ENCODE measurements at places on chromosomes 5 and 9.

- DNase-seq: no peak
Observed at GRCh38 chr9:672851-673250, 168.6 kb upstream of the DMRT1 start.

DNA sequence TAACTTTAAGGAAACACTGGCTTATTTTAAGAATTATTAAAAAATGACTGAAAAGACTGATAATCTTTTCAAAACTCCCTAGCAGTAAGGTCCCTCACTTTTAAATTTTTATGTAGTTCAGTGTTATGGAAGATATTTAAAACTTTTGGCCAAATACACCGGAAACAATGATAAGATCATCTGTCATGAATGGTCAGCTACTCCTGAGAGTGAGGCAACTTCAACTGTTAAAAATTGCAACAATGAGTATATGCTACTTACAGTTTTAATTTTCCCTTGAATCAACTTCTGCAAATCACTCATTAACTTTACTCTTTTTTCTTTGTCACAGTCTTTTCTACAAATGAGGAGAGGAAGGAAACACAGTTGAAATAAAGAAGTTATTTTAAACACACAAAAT, 10.8 kb downstream of the PUM3 start:
- DNase-seq: no peak

DNA sequence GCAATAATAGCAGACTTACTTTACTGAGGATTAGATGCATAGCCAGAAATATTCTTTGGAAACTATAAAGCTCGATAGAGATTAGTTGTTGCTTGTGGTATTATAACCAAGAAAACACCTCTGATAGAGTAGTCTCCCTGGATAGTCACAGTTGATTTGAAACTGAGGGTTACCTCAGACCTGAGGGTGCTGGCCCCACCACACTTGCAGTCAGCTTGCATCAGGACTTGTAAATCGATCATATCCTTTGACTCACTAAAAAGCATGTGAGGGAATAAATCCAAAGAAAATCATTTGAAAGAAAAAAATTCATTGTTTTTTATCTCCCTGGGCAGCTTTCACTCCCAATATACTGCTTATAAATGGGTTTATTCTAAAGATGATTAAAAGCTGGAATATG, 39.4 kb downstream of the GALNT12 start:
- no peak for DNase-seq

DNA sequence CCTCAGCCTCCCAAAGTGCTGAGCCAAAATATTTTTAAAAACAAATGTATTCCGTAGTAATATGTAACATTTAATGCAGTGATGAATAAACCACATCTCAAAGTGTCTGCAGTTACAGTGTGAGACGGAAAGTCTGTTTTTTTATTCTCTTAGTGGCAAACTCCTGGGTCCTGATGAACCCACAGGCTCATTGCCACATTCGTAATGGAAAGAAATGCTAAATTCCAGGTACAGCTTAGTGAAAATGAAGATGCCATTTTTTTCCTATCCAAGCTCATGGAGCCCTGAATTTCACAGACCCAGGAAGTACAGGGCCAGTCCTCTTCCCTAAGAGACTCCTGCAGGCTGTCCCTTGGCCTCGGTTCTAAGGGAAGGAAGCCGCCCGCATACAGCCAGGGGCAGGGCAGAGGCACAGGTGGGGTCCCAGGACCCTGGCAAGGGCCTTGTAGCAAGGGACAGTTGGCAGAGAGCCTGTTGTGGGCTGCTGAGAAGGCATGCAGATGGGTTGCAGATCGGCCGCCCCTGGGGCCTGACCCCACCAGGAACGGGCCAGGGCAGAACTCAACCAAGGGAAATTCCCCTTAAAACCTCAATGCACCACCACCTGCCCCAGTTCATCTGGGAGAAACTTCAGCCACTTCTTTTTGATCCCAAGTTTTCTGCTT, 36.2 kb downstream of the IPPK start:
- no peak for DNase-seq

- DNase-seq: no peak
Observed at GRCh38 chr9:126516936-126517832, 96.5 kb upstream of the LMX1B start.

DNA sequence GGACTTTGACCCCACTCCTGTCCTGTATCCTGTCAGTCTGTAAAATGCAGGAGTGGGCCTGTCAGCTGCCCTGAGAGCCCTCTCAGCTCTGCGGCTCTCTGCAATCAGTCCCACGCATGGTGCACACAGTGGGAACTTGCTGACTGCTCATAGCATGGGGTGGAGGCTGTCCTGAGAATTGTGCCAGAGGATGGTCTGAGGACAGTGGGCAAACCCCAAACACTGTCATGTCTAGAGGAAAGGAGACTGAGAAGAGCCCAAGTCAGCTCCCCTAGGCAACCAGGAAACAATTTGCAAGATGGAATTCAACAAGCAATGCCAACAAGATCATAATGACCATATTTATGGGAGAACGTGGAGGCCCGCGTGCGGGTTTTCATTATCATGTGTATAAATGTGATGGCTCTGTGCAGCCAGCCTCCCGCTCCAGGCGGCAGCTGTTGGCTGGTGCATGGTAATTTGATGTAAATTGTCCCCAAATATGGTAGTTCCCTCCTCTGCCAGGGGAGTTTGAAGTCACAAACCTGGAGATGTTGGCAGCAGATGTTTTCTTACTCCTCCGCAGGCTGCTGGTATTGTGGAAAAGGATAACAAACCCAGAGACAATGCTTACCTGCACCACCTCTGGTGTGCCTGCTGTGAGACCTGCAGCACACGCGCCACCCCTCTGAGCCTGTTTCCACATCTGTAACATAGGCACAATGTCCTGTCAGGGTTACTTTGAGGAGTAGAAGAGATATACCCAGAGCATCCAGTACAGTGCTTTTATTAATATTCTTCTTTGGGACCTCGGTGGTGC, 39.8 kb upstream of the ALDH1B1 start:
- DNase-seq: no peak

DNA sequence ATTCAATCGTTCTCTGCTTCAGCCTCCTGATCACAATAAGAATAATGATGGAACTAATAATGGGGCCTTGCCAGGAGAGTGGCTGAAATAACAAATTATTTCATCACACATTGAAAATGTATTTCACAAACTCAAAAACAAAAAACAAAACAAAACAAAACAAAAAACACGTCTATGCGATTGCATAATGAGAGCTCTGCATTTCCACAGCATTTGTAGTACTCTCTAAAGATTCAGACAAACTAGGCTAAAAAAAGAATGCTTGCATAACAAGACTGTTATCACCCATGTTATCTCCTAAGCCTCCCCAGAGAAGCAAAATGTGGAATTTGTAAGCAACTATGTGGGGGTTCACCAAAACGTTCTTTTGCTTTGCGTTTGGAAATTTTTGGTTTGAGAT, 48.1 kb downstream of the PRELID2 start:
- no peak for DNase-seq

DNA sequence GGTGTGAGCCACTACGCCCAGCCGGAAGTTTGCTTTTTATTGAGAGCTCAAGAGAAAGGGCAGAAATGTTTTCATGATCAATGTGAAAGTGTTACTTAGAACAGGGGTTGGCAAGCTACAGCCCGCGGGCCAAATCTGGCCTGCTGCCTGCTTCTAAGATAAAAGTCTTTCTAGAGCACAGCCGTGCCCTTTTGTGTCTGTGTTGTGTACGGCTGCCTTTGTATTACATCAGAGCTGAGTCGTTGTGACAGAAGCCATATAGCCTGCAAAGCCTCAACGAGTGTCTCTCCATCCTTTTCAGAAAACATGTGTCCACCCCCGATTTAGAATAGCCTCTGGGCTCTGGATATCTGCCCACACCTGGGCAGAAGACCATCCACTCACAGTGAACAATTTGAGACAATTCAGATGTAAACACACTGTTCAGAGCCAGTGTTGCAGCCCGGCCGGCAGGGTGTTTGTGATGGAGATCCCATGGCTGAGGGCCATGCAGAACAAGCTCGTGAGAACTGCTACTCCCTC, 28.8 kb downstream of the AK8 start:
- no peak for DNase-seq

DNA sequence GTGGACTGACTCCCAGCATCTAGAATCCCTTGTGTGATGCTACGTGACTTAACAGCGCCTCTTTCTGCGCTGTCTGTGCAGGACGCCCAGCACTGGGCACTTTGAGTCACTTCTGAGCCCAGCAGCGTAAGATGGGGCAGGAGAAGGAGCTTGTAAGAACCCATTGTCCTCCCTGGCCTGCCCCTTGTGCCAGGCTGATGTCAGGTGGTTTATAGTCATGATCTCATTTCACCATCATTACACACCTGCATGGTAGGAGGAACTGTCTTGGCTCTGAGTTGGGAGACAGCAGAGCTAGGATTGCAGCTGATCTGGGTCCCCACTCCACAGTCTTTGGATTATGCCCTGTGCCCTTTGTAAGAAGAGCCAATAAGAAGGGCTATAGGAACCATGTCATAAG, 12.2 kb downstream of the ERGIC1 start:
- no peak for DNase-seq

- DNase-seq: no peak
Observed at GRCh38 chr9:21095561-21095960, 17.8 kb upstream of the IFNB1 start.

- no peak for DNase-seq
Observed at GRCh38 chr5:121292664-121293063, 559.0 kb upstream of the FTMT start.

DNA sequence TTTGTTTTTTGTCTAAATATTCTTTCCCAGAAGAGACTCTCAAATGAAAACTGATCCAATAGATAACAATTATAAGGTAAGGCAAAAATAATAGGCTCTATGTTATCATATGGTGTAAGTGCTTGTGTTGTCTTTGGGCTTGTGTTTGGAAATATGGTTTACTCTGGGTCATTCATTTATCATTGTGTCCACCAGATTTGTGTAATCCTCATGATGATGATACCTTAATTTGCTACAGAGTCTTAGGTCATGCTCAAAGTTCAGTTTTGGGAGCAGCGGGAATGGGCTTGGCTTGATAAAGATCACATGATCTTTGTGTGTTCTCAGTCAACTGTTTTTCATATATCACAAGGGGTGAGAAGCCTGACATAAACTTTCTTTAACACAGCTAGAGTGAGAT, 34.2 kb downstream of the PLPPR1 start:
- no peak for DNase-seq

- DNase-seq: no peak
Observed at GRCh38 chr9:27404661-27405060, 107.7 kb upstream of the EQTN start.

DNA sequence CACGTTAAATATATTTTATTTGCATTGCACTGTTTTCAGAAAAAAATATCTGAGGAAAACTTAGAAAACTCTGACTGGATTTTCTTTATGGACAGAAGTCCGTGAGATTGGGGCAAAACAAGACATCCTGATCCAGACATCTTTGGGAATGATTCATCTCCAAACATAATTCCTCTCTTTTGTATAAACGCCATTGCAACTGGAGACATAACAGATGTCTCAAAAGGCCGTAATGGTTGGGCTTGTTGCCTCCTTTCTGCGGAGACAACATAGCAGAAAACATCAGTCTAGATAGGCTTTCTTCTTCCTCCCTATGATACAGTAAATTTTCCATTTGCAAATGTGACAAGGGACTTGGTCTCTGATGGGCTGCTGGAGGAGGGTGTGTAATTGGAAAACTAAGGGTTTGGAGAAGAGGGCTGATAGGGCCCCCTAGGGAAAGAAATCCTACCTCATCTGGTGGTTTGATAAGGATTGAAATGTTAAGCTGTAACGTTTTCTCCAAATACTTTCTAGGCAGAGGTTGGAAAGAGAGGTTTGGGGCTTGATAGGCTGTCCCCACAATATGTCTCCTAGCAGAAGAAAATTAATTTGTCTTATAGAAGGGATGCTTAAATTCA, 631.5 kb upstream of the ST8SIA4 start:
- no peak for DNase-seq

DNA sequence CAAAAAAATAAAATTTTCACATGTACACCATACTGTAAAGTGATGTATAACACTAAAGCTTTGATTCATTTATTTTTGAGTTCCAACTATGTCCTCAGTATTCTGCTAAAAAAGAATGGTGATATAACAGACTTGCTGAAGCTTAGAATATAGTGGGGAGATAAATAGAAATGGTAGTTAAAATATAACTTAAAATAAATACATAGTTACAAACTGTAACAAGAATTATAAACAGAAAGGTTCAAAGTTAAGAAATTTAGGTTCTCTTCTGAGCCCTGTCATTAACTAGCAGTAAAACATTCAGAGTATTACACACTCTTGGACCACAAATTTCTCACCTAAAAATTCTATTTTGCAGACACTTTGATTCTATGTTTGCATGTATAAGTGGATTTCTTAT, 392.1 kb downstream of the ANXA1 start:
- no peak for DNase-seq

DNA sequence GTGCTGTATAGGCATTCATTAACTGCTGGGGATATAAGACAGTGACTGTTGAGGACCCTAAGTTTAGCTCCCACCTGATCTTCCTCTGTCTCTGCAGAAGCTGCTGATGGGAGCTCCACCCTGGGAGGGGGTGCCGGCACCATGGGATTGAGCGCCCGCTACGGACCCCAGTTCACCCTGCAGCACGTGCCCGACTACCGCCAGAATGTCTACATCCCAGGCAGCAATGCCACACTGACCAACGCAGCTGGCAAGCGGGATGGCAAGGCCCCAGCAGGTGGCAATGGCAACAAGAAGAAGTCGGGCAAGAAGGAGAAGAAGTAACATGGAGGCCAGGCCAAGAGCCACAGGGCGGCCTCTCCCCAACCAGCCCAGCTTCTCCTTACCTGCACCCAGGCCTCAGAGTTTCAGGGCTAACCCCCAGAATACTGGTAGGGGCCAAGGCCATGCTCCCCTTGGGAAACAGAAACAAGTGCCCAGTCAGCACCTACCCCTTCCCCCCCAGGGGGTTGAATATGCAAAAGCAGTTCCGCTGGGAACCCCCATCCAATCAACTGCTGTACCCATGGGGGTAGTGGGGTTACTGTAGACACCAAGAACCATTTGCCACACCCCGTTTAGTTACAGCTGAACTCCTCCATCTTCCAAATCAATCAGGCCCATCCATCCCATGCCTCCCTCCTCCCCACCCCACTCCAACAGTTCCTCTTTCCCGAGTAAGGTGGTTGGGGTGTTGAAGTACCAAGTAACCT, 22.1 kb downstream of the PCDHGC5 start:
- no peak for DNase-seq

- no peak for DNase-seq
Observed at GRCh38 chr9:82539856-82540579, 522.9 kb downstream of the RASEF start.

GRCh38 chr9:86792136-86792535, 155.2 kb downstream of the GAS1 start:
- DNase-seq: no peak

GRCh38 chr5:95925939-95926338, 35.7 kb downstream of the ELL2 start:
- DNase-seq: no peak

- no peak for DNase-seq
Observed at GRCh38 chr5:73031839-73032238, 76.0 kb downstream of the FCHO2 start.

DNA sequence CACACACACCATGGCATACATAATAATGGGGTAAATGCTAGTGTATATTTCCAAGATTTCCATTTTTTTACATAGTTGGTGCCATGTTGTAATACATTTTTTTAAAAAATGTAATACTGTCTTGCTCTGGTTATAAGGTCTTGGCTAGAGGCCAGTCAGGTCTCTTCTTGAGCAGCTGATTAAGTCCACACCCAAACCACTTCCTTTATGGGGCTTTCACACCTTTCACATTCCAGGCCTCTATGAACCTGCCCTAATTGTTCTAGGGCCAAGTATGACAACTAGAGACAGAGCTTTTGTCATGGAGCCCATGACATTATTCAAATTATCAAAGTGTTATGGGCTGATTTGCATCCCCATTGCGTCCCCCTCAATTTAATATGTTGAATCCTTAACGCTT, 495.6 kb upstream of the CTNND2 start:
- no peak for DNase-seq

Data from activated T-helper 1 cell treated with anti-CD3 and anti-CD28 coated beads, Interleukin-2, amount 50 U/mL, for 16 hours (primary cell).